NCI-H2029 (cell line): ENCODE measurements at places on chromosomes 7 and 10.

DNA sequence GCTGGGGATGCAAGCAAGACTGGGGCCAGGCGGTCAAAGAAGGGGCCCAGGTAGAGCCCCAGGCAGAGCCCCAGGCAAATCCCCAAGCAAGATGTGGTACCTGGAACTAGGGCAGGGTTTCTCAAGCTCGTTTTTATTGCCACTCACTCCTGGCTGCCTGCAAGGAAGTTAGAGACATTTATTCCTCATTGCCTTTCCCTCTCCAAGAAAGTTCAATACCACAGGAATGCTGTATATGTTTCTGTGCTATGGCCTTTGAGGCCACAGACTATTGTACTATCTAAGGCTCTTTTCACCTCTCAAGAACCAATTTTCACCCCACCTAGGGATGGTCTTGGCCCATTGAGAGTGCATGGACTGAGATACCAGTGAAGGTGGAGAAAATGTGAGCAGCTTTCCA lies 71.3 kb downstream of the TACC2 start:
- DNase-seq, result no peak

- DNase-seq, result no peak
These were observed 63.6 kb downstream of the ZRANB1 start for GRCh38 chr10:125005312-125006187.

- no peak for DNase-seq
These were observed 563.8 kb upstream of the IGFBP3 start for GRCh38 chr7:46484906-46485305.

- DNase-seq, result no peak
These were observed 56.7 kb upstream of the PRKAR2B start for GRCh38 chr7:106987777-106988176.

- no peak for DNase-seq
These were observed 242.2 kb upstream of the GRB10 start for GRCh38 chr7:51024867-51025266.
